ENCODE measurements at places on chromosomes 5 and 9. TPM values are rescaled to one million over a fixed set of nuclear protein-coding genes. Genes with fewer than 3 reads are reported as not detected.

DNA sequence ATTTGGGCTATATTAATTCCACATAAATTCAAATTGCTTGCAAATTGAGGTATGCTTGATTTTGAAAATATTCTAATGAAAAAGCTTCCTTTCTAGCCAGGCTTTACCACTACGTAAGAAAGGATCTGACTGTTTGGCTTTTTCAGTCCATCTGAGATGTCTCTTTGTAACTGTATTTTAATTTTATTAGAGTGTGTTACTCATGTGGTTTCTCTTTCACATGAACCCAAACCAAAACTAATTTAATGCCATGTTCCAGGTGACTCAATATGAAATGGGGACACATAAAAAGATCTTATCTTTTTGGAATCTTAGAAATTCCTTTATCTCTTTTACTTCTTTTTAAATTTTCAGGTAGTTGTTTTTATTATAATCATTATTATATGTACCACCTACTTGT lies 85.3 kb downstream of the NFIB start:
- no peak for DNase-seq

DNA sequence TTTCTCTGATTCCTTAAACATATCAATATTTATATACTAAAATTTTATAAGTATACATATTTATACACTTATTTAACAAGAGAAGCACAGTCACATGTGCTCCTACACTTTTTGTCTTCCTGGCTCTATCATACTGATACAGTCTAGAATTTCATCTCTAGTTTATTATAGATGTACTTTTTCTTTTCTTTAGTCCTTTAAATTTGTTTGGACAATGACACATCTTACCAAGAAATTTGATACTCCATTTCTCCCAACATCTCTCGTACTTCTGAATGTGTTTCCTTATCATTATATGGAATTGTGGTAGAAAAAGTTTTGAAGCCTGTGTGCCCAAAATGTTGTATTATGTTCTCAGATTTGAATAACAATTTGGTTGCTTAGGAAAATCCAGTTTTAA lies 104.6 kb downstream of the DMRT2 start:
- DNase-seq, result no peak

The CNTFR gene
- total RNA-seq, result 116 TPM

The HAVCR1 gene
- total RNA-seq, result 0.29 TPM

The C6 gene
- total RNA-seq, result 6.8 TPM

- DNase-seq, result no peak
These were observed 141.1 kb upstream of the TARS1 start for GRCh38 chr5:33299621-33300208.

GRCh38 chr5:175646251-175646650 lies 11.6 kb upstream of the HRH2 start:
- DNase-seq, result no peak

- DNase-seq, result no peak
These were observed 25.7 kb downstream of the PDGFRB start for GRCh38 chr5:150129813-150130492.

The PFN3 gene
- total RNA-seq, result not detected

The HMCN2 gene
- 3.1 TPM for total RNA-seq

GRCh38 chr5:43016217-43016779 lies 23.8 kb downstream of the ANXA2R start:
- DNase-seq, result no peak

DNA sequence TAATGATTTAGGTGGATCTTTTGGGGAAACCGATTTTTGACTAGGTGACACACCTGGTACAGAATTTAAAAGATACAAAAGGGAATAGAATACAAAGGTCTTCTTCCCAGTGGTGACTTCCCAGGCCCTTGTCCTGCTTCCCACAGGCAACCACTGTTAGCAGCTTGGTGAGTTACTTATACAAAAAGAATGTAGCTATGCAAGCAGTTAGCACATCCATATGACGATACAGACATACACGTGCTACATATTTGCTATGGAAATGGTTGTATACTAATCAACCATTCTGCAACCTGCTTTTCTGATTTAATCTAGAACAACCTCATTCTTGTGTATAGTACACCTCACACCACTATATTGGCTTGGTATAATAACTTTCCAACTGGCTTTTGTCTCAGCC lies 51.0 kb downstream of the OTULIN start:
- DNase-seq, result no peak

GRCh38 chr9:77170991-77171699 lies 6.2 kb upstream of the VPS13A start:
- DNase-seq, result no peak

GRCh38 chr5:26940994-26941393 lies 97.4 kb downstream of the CDH9 start:
- DNase-seq, result no peak

The FOXD4L5 gene
- total RNA-seq, result not detected

The C9orf72 gene
- 24.6 TPM for total RNA-seq

The ATP6V1G1 gene
- 70.4 TPM for total RNA-seq

DNA sequence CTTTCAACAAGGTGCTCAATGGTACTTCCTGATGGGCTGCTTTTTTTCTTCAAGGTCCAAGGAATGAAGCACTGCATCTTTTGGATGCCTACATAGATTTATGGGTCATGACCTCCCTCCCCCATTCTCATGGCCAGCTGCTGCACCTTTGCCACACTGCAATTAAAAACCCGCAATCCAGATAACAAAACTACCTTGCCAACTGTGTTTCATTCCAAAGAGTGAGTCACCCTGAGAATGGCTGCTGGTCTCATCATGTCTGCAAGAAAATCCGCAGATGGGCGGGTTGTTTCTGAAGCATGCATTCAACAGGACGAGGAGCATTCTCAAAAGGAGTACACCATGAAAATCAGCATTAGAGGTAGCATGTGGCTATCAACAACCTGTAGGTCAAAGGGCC lies 139.8 kb downstream of the ELAVL2 start:
- DNase-seq, result no peak

- DNase-seq, result no peak
These were observed 126.6 kb upstream of the IL12B start for GRCh38 chr5:159456722-159457465.

The OTP gene
- total RNA-seq, result not detected

DNA sequence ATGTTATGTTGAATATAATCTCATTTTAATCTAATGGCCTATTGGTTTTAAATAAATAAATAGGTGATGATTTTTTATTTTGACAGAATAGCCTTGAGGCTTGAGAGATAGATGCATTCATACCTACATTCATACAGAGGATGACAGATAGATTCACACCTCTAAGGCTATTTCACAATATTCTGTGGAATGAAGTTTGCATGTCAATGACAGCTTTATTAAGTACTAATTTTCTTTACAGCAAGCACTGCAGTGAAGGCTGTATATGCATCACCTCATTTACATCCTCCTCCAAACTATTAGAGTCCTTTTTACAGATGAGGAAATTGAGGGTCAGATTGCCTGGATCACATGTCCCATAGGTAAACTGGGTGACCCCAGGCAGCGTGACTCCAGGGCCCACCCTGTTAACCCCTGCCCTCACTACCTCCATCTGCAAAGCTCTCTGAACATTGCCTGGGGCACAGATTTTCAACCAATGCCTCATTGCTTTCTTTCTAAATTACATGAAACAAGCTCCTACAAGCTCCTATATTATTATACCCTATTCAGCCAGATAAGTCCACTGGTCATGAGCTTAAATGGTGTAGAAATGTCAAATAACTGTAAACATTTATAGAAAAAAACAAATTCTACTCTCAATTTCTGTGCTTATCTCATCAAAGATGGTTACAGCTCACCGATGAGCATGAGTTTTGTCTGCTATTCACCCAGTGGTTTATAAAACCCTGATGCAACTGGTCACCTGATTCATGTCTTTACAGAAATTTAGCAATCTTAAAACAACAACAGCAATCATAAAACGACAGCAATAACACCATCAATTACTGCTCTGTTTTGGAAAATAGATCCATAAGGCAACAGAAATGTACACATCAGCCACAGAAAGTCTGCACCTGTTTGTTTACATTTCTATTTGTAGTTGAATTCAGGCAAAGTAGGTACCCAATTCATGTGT lies 338.0 kb downstream of the NSG2 start:
- no peak for DNase-seq

DNA sequence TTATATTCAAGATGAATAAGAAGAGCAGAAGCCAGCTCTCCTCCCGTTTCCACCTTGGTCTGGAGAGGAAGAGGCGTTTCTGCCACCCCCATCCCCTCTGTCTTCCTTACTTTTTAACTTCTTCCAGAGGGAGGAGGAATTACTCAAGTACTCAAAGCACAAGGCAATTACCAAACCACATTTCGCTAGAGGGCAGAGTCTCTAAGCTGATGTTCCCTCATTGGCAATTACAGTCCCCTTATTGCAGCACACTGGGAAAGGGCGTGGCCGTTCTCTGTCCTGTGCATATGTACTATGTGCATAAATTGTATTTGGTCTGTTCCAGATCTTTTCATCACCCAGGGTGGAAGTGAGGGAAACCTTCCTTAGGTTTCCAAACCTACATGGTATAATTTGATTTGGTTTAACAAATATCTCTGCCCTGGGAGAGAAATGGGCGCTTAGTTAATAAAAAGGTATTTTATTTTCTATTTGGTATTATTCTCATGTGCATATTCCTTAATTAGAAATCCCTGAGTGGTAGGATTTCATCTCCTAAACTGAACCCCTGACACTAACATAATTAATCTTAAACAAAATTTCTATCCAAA lies 29.8 kb upstream of the ALDOB start:
- no peak for DNase-seq

DNA sequence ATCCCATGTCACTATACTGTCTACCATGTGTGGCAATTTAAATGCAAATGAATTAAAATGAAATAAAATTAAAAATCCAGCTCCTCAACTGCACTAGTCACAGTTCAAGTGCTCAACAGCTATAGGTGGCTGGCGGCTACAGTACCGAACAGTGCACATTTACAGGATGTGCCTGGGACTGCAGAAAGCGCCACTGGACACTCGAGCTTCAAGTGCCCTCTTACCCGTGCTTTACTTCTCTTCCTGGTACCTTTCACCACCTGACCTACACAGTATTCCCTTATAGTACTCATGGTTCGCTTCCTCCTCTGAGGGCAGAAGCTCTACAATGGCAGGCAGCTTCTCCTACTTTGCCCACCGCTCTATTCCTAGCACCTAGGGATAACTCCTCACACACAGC lies 166.6 kb downstream of the FANCC start:
- DNase-seq, result no peak

The HSD17B3 gene
- total RNA-seq, result 1.1 TPM

Measured in mesenteric fat pad (tissue), 1 donor.